Activated CD4-positive, alpha-beta T cell treated with anti-CD3 and anti-CD28 coated beads, Interleukin-2, amount 50 U/mL, for 24 hours (primary cell): ENCODE measurements at places on chromosomes 7 and 10.

- DNase-seq = no peak
These were observed 553 bp downstream of the TSPAN15 start for GRCh38 chr10:69451784-69452251.

- DNase-seq = no peak
These were observed 182.8 kb downstream of the SEC23IP start for GRCh38 chr10:120075349-120075748.

GRCh38 chr7:89503281-89503680, 651.0 kb upstream of the STEAP1 start:
- DNase-seq = no peak

DNA sequence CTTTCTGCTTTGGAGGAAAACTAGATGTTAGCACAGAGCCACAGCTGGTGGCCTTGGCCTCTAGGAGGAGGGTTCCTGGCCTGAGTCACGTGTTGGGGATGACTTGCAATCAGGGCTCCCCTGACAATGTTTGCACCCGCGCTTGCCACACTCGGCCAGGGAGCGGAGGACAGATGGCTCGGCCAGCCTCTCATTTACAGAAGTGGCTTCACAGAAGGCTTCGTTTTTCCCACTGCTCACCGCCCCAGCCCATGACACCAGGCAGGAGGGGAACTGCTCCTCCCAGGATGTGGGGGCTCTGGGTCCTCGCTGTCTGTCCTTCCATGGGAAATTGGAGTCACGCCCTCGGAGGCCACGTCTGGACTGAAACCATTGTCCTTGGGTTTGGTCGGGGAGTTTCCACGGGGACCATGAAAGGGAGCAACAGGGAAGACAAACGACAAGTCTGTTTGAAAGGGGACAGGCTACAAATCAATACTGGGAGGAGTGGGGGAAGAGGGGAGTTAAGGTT, 49.6 kb upstream of the UBE3C start:
- DNase-seq = no peak

- no peak for DNase-seq
These were observed 797.4 kb upstream of the COBL start for GRCh38 chr7:52114056-52114455.

GRCh38 chr10:127498087-127498486, 51.0 kb upstream of the NPS start:
- no peak for DNase-seq

GRCh38 chr10:123854498-123854897, 37.1 kb downstream of the CPXM2 start:
- no peak for DNase-seq

GRCh38 chr7:4115442-4115841, 566.7 kb upstream of the FOXK1 start:
- no peak for DNase-seq

DNA sequence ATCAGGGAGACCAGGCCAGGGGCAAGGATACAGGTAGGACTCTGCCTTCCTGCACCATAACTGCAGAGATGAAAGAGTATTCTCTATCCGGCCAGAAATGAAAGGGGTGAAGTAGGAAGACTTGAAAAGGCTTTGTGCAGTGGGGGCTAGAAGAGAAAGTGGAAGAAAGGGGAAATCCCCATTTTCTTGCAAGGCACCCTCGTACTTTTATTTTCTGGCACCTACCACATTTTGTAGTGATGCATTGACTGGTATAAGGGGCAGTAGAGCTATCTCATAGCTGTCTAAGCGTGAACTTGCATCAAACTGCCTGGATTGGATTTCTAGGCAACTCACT, 752 bp upstream of the CAMK2G start:
- no peak for DNase-seq

- DNase-seq = no peak
These were observed 309.4 kb downstream of the TWIST1 start for GRCh38 chr7:18808026-18808425.

DNA sequence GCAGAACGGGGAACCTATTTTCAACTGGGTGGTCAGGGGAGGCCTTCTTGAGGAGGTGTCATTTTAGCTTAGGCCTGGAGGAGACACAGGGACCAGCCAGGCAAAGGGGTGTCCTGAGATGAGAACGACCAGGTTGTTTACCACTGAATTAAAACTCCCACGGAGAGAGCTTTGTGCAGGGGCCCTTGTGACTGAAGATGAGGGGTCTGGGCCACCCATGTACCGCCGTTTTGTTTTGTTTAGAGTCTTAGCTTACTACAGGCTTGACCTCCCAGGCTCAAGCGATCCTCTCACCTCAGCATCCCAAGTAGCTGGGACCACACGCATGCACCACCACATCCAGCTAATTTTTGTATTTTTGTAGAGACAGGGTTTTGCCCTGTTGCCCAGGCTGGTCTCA, 80.4 kb downstream of the FAM171A1 start:
- DNase-seq = no peak

- no peak for DNase-seq
These were observed 23.6 kb upstream of the FGL2 start for GRCh38 chr7:77223261-77223660.

DNA sequence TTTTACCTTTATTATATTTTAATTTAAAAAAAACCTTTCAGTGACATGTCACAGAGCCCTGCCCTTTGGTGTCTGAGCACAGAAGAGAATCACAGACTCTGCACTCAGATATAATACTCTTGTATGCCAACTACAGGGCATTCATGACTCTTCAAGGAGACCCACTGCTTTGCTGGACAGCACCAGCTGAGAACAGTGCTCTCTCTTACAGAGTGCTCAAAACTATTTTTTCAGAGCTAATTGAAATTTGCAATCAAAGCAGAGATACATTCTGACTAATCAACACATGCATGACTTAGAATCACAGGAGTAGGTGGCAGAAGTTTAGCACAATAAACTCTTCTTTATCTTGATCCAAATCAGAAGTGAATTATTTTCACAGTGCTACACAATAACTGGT, 99.1 kb downstream of the OSBPL3 start:
- no peak for DNase-seq

GRCh38 chr10:116316503-116316902, 7.7 kb upstream of the CCDC172 start:
- DNase-seq = no peak

- DNase-seq = no peak
These were observed 18.3 kb downstream of the MARCHF5 start for GRCh38 chr10:92309272-92309671.

- no peak for DNase-seq
These were observed 77.5 kb upstream of the CXCL12 start for GRCh38 chr10:44462338-44462914.

- no peak for DNase-seq
These were observed 473.7 kb downstream of the ATRNL1 start for GRCh38 chr10:115566867-115567266.

DNA sequence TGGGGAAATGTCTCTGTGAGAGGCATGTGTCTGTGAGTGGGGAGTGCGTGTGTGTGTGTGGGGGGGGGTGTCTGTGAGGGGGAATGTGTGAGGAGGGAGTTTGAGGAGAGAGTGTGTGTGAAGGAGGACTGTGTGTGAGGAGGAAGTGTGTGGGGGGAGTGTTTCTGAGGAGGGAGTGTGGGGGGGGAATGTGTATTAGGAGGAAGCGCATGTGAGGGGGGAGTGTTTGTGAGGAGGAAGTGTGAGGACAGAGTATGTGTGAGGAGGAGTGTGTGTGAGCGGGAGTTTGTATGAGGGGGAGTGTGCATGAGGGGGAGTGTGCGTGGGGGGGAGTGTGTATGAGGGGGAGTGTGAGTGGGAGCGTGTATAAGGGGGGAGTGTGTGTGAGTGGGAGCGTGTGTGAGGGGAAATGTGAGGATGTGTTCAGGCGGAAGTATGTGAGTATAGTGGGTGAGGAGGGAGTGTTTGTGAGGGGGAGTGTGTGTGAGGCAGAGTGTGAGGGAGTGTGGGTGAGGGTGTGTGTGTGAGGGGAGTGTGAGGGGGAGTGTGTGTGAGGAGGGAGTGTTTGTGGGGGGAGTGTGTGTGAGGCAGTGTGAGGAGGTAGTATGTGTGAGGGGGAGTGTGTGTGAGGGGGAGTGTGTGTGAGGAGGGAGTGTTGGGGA, 21.8 kb upstream of the PTPRN2 start:
- DNase-seq = no peak

- no peak for DNase-seq
These were observed 14.3 kb downstream of the ADAM12 start for GRCh38 chr10:126373972-126374371.

- DNase-seq = no peak
These were observed 13.9 kb downstream of the HECTD2 start for GRCh38 chr10:91424016-91424415.

GRCh38 chr7:155490697-155491628, 33.0 kb downstream of the EN2 start:
- no peak for DNase-seq

GRCh38 chr7:2554661-2555111, 638 bp downstream of the BRAT1 start:
- DNase-seq = no peak

GRCh38 chr7:50317697-50318669, 13.5 kb downstream of the IKZF1 start:
- no peak for DNase-seq

DNA sequence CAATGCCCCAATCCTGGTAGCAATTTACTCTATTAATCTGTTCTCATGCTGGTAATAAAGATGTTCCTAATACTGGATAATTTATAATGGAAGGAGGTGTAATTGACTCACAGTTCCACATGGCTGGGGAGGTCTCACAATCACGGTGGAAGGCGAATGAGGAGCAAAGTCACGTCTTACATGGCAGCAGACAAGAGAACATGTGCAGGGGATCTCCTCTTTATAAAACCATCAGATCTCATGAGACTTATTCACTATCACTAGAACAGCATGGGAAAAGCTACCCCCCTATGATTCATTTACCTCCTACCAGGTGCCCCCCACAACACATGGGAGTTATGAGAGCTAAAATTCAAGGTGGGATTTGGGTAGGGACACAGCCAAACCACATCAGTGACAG, 872.2 kb downstream of the ANKRD7 start:
- no peak for DNase-seq

DNA sequence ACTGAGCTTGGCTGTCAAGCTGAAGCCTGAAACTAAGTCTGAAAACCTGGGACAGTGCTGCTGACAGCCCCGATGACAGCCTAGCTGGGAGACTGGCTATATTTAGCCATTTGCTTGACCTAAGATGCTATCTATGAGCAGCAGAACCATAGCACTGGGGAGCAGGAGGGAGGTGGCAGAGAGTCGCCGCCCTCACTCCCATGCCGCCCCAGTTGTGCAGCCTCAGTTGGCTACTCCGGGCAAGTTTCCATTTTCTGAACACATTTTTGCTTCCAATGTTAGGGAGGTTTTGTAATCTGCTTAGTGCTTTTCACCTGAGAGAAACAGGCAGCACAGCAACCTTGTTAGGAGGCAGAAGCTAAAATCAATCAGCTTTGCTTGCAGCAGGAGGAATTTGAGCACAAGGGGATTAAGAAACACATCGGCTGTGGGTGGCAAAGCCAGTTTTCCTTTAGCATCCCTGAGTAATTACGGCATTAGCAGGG, 20.4 kb upstream of the C10orf71 start:
- no peak for DNase-seq
